NCI-H187 treated with DMSO at 0.1 percent for 48 hours (cell line): ENCODE measurements at places on chromosomes 3 and 15.

GRCh38 chr3:46651084-46651483 is 38.8 kb downstream of the FAM240A start:
- DNase-seq, result no peak

- DNase-seq, result no peak
Measured at GRCh38 chr3:134699721-134700120, 48.9 kb upstream of the KY start.

GRCh38 chr15:81221449-81221848 is 24.8 kb downstream of the IL16 start:
- DNase-seq, result no peak

DNA sequence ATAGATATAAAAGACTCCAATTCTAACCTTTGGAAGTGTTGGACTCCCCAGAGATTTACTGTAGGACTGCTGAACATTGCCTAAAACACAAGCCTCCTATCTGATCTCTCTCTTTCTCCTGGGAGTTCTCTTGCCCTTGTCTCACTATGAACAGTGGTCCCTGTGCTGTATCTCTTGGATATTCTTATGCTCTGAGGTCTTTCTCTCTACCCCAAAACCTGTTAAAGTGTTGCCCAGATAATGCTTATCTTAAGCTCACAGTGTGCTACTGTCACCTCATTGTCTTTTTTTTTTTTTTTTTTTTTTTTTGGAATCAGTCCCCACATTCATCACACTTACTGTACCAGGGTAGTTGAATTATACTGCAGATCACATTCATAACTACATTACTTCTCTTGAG is 131.0 kb upstream of the CBLB start:
- no peak for DNase-seq

DNA sequence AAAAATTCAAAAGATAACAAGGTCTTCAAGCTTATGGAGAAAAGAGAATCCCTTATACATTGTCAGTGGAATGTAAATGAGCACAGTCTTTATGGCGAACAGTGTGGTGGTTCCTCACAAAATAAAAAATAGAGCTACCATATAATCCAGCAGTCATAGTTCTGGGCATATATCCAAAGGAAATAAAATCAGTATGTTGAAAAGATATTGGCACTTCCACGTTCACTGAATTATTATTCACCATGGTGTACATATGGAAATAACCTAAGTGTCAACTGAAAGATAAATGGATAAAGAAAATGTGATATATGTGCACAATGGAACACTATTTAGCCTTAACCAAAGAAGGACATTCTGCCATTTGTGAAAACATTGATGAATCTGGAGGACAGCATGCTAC is 1161.2 kb downstream of the ROBO2 start:
- DNase-seq, result no peak

DNA sequence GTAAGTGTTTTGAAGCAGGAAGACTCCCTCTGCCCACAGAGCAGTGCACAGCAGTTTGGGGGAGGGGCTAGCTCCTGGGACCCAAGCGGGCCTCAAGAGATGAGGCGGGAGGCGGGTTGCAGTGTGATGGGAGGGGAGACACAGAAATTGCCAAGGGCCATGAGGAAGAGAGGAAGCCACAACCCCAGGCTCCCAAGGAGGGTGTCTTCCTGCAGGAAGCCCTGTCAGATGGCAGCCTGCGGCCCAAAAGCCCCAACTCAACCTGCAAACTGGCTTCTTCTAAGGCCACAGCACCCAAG is 7.3 kb upstream of the ISLR2 start:
- DNase-seq, result no peak

GRCh38 chr15:33735637-33736247 is 232.6 kb upstream of the CHRM5 start:
- DNase-seq, result no peak

GRCh38 chr15:98076021-98076816 is 115.7 kb downstream of the ARRDC4 start:
- no peak for DNase-seq

GRCh38 chr3:188936597-188937107 is 235.1 kb upstream of the TPRG1 start:
- DNase-seq, result no peak

- DNase-seq, result no peak
Measured at GRCh38 chr3:158794936-158795518, 6.8 kb upstream of the MFSD1 start.

DNA sequence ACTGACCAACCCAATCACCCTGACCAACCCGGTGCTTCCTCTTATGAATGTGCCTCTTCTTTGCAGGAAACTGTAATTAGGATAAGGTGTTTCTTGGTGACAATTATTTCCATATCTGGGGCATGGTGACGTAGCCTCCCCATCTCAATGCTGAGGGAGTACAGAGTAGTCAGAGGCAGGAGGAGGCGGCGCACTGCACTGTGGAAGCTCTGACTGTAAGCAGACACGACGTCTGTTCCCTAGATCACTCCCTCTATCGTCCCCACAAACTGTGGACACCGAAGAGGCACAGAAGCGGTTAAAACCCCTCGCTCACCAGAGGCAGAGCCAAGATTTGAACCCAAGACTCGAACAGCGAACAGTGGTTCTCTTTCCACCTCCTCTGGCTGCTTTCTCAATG is 231.0 kb upstream of the IGF1R start:
- no peak for DNase-seq

DNA sequence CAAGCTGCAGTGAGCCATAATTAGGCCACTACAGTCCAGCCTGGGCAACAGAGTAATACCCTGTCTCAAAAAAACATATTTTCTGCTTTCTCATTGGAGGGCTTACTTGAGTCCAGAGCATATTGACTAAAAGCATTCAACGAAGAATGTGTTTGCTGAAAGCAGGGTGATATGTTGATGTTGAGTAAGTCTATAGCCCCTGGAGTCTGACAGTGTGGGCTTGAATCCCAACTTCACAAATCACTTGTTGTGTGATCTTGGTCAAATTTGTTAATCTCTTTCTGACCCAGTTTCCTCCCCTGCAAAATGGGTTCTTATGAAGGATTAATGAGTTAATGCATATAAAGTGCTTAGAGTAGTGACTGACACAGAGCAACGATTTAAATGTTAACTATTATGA is 403.9 kb downstream of the MECOM start:
- no peak for DNase-seq

GRCh38 chr15:59169251-59169708 is 37.4 kb upstream of the LDHAL6B start:
- no peak for DNase-seq

DNA sequence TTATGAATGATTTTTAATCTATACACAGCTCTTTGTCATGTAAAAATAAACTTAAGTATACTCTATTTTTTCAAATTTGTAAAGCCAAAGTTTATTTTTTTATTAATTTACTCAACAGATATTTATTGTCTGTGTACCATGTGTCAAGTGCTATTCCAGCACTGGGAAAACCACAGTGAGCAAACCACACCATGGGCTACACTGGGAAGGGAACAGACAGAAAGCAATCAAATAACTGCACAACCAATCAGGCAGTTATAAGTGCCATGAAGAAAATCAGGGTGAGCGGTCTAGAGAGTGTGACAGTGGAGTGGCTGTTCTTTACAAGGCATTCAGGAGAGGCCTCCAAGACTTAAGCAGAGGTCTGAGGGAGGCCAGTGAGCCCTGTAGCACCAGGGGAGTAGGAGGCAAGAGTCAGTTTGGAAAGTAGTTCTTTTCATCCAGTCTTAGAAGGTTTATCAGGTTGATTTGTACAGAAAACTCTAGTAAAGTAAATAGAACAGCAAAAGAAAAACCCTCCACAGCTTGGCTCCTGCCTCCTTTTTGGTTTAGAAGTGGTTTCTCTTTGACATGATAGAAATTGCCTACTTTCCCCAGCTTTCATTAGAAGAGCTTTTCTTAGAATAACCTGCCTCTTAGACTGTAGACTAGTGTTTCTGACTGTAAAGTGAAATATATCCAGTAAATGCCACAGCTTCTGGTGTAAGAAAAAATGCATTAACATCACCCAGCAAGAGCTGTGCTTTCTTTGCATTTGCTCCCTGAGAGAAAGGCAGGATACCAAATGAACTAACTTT is 13.7 kb downstream of the EIF2AK4 start:
- no peak for DNase-seq

DNA sequence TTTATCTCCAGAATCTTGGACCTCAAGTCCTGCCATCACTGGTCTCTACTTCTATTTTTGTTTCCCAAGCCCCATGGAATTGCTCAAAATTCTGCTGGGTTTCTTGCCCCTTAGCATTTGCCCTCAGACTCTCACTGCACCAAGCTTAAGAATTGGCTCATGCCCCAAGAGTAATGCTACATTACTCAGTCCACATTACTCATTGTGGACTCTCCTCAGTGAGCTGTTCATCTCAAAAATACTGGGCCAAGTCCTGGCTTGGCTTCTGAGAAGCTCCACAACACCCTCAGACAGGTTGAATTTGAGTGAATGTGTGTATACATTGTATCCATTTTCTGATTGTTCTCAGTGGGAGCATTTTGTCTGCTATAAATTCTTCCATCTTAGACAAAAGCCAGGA is 364.4 kb upstream of the ARHGEF26 start:
- DNase-seq, result no peak

DNA sequence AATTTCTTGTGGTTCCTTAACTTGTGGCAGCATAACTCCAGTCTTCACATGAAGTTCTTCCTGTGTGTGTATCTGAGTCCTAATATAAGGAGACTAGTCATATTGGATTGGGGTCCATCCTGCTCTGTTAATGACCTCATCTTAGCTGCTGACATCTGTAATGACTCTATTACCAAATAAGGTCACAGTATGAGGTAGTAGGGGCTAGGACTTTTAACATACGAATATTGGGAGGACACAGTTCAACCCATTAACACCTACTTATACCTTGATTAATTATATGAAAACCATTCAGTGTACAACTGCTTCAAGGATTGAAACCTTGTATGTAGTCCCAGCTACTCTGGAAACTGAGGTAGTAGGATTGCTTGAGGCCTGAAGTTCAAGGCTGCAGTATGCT is 43.9 kb downstream of the OIP5 start:
- DNase-seq, result no peak

DNA sequence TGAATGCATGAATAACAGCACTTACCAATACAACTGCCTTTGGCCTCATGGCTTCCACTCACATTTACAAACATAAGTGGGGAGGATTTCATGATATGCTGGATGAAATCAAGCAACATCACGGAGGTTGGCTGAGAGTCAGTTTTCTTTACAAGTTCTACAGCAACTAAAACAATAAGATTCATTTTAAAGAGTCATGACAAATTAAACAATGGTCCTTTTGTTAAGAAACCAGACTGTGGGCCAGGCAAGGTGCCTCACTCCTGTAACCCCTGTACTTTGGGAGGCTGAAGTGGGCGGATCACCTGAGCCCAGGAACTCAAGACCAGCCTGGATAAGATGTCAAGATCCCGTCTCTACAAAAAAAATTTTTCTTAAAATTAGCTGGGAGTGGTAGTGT is 12.4 kb downstream of the ATR start:
- no peak for DNase-seq

GRCh38 chr3:87810452-87811016 is 248.3 kb downstream of the CGGBP1 start:
- DNase-seq, result no peak

- DNase-seq, result no peak
Measured at GRCh38 chr3:152272771-152273242, 4.1 kb downstream of the MBNL1 start.

DNA sequence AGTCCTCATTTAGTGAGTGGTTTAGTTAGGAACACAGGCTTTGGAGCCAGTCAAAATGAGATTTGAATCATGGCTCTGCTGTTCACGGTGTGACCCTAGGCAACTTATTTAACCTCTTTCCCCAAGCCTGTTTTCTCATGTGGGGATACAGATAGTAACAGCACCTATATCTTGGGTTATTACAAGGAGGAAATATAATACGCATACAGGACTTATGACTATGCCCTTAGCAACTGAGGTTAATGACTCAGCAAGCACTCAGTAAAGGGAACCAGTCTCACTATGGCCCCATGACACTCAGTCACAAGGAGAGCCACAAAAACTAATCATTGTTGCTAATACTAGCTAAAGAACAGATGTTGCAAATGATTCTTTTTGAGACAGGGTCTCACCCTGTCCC is 45.9 kb downstream of the SUMF1 start:
- DNase-seq, result no peak

DNA sequence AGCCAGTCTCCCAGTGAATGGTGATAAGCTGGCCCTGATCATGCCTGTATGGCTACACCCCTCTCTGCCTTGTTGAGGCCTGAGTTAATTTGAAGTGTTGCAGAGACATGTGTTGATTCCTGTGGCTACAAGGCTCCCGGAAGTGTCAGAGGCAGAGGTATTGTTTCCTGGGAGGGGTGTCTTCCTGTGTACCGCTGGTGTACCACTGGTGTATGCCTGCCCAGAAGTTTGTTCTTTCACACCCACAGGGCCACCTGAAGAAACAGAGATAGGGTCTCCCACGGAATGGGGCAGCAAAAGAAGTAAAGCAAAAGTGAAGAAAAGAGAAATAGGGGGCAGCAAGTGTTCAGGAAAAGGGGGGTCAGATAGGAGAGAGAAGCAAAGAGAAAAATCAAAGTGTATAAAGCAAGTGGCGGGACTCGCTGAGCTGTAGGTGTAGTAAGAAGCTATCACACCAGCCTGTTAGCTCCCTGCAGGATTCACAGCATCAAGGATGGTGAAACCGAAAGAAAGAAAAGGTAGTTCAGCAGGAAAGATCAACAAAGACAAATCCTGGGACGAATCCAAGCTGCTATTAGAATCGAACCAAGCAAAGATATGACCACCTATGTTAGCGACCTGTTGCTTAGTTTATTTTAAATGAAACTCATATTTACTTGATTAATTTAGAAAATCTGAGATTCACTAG is 36.6 kb upstream of the CD47 start:
- no peak for DNase-seq

- no peak for DNase-seq
Measured at GRCh38 chr3:134852132-134852531, 57.1 kb downstream of the EPHB1 start.

DNA sequence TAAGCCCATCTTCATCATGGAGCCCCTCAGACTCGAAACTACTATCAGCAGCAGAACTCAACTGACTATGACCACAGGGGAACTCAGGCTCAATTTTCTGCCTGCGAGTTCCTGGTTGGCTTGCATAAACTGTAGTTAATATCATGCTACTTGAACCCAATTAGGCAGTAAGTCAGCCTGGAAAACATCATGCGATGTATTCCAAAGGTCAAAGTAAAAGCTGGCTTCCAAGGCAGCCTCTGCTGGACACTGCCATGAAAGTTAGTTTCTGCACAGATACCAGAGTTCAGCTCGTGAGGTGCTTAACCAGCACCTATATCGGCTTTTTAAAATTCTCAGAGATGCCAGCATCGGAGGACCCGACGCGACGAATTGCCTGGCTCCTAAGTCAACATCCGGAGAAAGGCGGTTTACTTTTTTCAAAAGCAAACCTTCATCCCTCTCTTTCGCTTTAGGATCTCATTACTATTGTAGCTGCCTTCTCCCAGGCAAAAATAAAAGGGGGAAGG is 3.8 kb downstream of the ANP32A start:
- no peak for DNase-seq

- DNase-seq, result no peak
Measured at GRCh38 chr15:79601405-79602086, 169.4 kb downstream of the MINAR1 start.

- DNase-seq, result no peak
Measured at GRCh38 chr3:27885641-27886040, 163.5 kb upstream of the EOMES start.
